WTC11 (cell line): ENCODE measurements at places on chromosomes 7 and 10. TPM values are rescaled to one million over a fixed set of nuclear protein-coding genes. Genes with fewer than 3 reads are reported as not detected.

- no peak overlapping the region for H3K27ac ChIP-seq
- H3K27me3 ChIP-seq, result no peaks in the 10 kb centered on the region
- H3K4me1 ChIP-seq, result no peaks in the 10 kb centered on the region
- H3K4me3 ChIP-seq, result no peak overlapping the region
- peaks cover 54% of the 10 kb centered on the region for H3K36me3 ChIP-seq
These were observed 55.5 kb upstream of the NCF1 start for GRCh38 chr7:74718336-74718735.

DNA sequence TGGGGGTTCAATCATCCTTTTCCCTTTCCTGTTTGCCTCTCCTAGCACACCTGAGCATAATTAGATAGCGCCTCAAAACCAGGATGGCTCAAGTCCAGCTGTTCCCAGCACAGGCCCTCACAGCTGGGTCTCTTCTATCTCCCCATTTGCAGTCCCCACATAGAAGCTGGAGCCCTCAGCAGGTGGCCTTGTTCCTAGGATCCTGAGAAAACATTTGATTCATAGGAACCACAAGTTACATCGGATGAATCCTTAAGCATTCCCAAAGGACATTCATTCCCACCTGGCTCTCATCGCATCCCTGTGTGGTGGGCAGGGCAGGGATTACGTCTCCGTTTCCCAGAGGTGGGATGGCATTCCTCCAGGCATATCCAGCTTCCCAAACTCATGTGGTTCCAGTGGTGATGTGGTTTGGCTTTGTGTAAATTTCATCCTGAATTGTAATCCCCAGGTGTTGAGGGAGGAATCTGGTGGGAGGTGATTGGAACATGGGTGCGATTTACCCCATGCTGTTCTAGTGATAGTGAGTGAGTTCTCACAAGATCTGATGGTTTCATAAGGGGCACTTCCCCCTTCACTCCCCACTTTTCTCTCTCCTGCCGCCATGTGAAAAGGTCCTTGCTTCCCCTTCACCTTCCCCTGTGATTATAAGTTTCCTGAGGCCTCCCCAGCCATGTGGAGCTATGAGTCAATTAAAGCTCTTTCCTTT, 49.8 kb upstream of the LEP start:
- H3K4me1 ChIP-seq, result peaks cover 18% of the 10 kb centered on the region
- DNase-seq, result no peak
- H3K36me3 ChIP-seq, result peaks cover 20% of the 10 kb centered on the region

The BAMBI gene
- total RNA-seq, result 26.4 to 29.0 TPM (median 27.4 TPM) in 3 replicates

The MEOX2 gene
- total RNA-seq, result 0.07 to 0.16 TPM (median 0.14 TPM) in 3 replicates

The PTPN12 gene
- 92.1 to 102 TPM (median 95.8 TPM) in 3 replicates for total RNA-seq

The OR2A5 gene
- total RNA-seq, result not detected in 3 replicates
